ENCODE measurements at places on chromosomes 3 and 15. TPM values are rescaled to one million over a fixed set of nuclear protein-coding genes. Genes with fewer than 3 reads are reported as not detected.

The ARGFX gene
- not detected for polyA plus RNA-seq

The PLIN1 gene
- not detected for polyA plus RNA-seq

The GABRA5 gene
- polyA plus RNA-seq: not detected

GRCh38 chr3:40841131-40841530, 316.4 kb downstream of the ZNF621 start:
- no peak for DNase-seq

GRCh38 chr3:171293142-171293782, 166.9 kb downstream of the TNIK start:
- DNase-seq: no peak
